Tibial nerve (tissue), 4 donors: ENCODE measurements at places on chromosomes 2 and 18. TPM values are rescaled to one million over a fixed set of nuclear protein-coding genes. Genes with fewer than 3 reads are reported as not detected.

Gene RBM44
- total RNA-seq, result 0.30 TPM

Gene CCL20
- not detected for total RNA-seq

Gene TEX51
- not detected for total RNA-seq

Gene SMAD7
- 34.3 TPM for total RNA-seq

Gene TLX2
- not detected for total RNA-seq

Gene BBS5
- total RNA-seq, result 17.7 TPM

Gene ASAP2
- 29.7 TPM for total RNA-seq

Gene ANKRD53
- 4.0 TPM for total RNA-seq

Gene DOK6
- 28.6 TPM for total RNA-seq

Gene CFAP53
- 1.6 TPM for total RNA-seq

Gene DTNA
- total RNA-seq, result 58.3 TPM

Gene RNMT
- total RNA-seq, result 25.3 TPM

Gene LRRC30
- total RNA-seq, result not detected

Gene NAT8
- total RNA-seq, result not detected
